Temporal lobe (tissue), 4 donors: ENCODE measurements at places on chromosomes 7 and 10. TPM values are rescaled to one million over a fixed set of nuclear protein-coding genes. Genes with fewer than 3 reads are reported as not detected.

The CALCR gene
- total RNA-seq = not detected

The ZC3HAV1 gene
- total RNA-seq = 3.7 TPM

The HOXA4 gene
- not detected for total RNA-seq

The MLXIPL gene
- not detected for total RNA-seq

The NCOA4 gene
- 149 TPM for total RNA-seq

The SEC23IP gene
- total RNA-seq = 16.7 TPM

The LIPF gene
- total RNA-seq = 3.4 TPM
